Uterus (tissue), 4 donors: ENCODE measurements at places on chromosomes 13 and 19. TPM values are rescaled to one million over a fixed set of nuclear protein-coding genes. Genes with fewer than 3 reads are reported as not detected.

PCSK4 gene
- 4.6 TPM for total RNA-seq

TNFRSF19 gene
- 2.0 TPM for total RNA-seq

SHKBP1 gene
- total RNA-seq, result 57.4 TPM

FUT2 gene
- not detected for total RNA-seq

ZNF728 gene
- 5.9 TPM for total RNA-seq

DOCK6 gene
- 30.1 TPM for total RNA-seq

SYCN gene
- total RNA-seq, result not detected

ICAM5 gene
- 0.29 TPM for total RNA-seq

KLK8 gene
- total RNA-seq, result not detected

- no peaks in the 10 kb centered on the region for H3K27me3 ChIP-seq
- no peak for DNase-seq
- H3K4me3 ChIP-seq, result no peak overlapping the region
- no peak overlapping the region for H3K27ac ChIP-seq
- peaks cover 13% of the 10 kb centered on the region for H3K4me1 ChIP-seq
These were observed 2.0 kb downstream of the GJB2 start for GRCh38 chr13:20190481-20191310.

GRCh38 chr13:21672287-21672680 lies 1.4 kb downstream of the FGF9 start:
- H3K27ac ChIP-seq, result no peak overlapping the region
- no peaks in the 10 kb centered on the region for H3K36me3 ChIP-seq
- no peaks in the 10 kb centered on the region for H3K4me1 ChIP-seq
- no peak for DNase-seq
- H3K4me3 ChIP-seq, result peak overlapping the region; percentile 63
- no peaks in the 10 kb centered on the region for H3K27me3 ChIP-seq

- no peak overlapping the region for H3K4me3 ChIP-seq
- no peaks in the 10 kb centered on the region for H3K4me1 ChIP-seq
- H3K36me3 ChIP-seq, result no peaks in the 10 kb centered on the region
- DNase-seq, result no peak
- H3K27me3 ChIP-seq, result no peaks in the 10 kb centered on the region
These were observed 26.1 kb upstream of the TBC1D4 start for GRCh38 chr13:75508002-75508548.

DNA sequence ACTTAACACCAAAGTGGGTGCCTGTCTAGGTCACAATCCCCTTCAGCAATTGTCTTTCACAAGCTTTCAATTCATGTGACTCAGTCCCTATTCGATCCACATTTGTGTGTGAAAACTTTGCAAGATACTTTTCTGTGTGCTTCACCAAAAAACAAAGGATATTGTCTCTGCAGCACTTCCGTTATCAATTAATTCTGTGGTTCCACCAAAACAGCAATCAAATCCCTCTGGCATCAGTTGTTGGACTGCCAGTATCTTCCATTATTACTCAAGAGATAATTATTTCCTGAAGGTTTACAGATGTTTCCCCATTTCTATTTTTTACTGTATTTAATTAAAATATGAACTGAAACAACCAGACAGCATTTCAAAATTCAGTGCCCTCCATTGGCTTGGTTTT lies 481.4 kb downstream of the SUCLA2 start:
- H3K27me3 ChIP-seq, result no peaks in the 10 kb centered on the region
- no peak overlapping the region for H3K27ac ChIP-seq
- no peak overlapping the region for H3K4me3 ChIP-seq
- H3K36me3 ChIP-seq, result no peaks in the 10 kb centered on the region
- no peaks in the 10 kb centered on the region for H3K4me1 ChIP-seq
- no peak for DNase-seq

DNA sequence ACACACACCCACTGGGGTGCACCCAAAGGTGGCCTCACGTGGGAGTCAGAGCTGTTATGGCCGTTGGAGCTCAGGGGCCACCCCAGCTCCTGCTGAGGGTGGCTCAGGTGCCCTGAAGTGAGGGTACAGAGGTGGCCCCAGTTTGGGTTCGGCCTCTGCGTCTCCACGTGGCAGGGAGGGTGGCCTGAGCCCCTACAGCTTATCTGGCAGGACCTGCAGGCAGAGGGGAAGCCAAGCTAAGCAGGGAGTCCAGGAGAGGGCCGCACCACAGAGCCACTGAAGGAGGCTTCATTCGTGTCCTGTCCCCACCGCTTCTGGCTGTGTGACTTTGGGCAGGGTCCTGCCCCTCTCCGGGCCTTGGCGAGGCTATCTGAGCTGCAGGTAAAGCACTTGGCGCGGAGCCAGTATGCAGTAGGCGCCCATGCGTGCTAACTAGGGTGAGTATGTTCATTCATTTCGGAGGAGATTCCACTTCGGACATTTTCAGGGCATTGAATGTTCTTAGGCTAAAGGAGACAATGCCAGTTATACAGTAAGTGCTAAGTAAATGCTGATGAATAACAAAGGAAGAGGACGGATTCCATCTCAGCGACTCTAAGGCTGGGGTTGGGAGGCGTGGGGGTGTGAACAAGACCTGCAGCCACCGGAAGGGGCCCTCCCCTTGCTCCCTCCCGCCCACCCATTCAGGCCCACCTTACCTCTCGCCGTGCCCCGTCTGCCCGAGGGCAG lies 4.9 kb downstream of the REX1BD start:
- peak overlapping the region; percentile 25 for H3K4me3 ChIP-seq
- peaks cover 4% of the 10 kb centered on the region for H3K4me1 ChIP-seq
- peak; percentile 47 for DNase-seq
- H3K27ac ChIP-seq, result no peak overlapping the region

GRCh38 chr13:105285526-105285925 lies 1249.9 kb downstream of the EFNB2 start:
- no peak overlapping the region for H3K27ac ChIP-seq
- DNase-seq, result no peak
- H3K4me1 ChIP-seq, result no peaks in the 10 kb centered on the region
- no peaks in the 10 kb centered on the region for H3K36me3 ChIP-seq

GRCh38 chr13:43884222-43884621 lies 4.5 kb downstream of the LACC1 start:
- no peak overlapping the region for H3K4me3 ChIP-seq
- H3K27ac ChIP-seq, result no peak overlapping the region
- no peaks in the 10 kb centered on the region for H3K4me1 ChIP-seq
- no peaks in the 10 kb centered on the region for H3K36me3 ChIP-seq

GRCh38 chr13:28031220-28031895 lies 42.9 kb upstream of the URAD start:
- H3K27ac ChIP-seq, result no peak overlapping the region
- H3K27me3 ChIP-seq, result no peaks in the 10 kb centered on the region
- H3K4me1 ChIP-seq, result no peaks in the 10 kb centered on the region
- no peak for DNase-seq
- no peak overlapping the region for H3K4me3 ChIP-seq

GRCh38 chr13:84443463-84443862 lies 561.2 kb upstream of the SLITRK1 start:
- no peaks in the 10 kb centered on the region for H3K4me1 ChIP-seq
- DNase-seq, result no peak
- no peaks in the 10 kb centered on the region for H3K27me3 ChIP-seq
- H3K36me3 ChIP-seq, result no peaks in the 10 kb centered on the region

- H3K4me3 ChIP-seq, result no peak overlapping the region
- no peaks in the 10 kb centered on the region for H3K36me3 ChIP-seq
- no peak for DNase-seq
- H3K27ac ChIP-seq, result no peak overlapping the region
- peaks cover 11% of the 10 kb centered on the region for H3K4me1 ChIP-seq
- no peaks in the 10 kb centered on the region for H3K27me3 ChIP-seq
These were observed 1.8 kb downstream of the PVR start for GRCh38 chr19:44645407-44646048.

GRCh38 chr19:3006075-3006767 lies 22.9 kb downstream of the TLE2 start:
- no peaks in the 10 kb centered on the region for H3K36me3 ChIP-seq
- no peak for DNase-seq
- no peaks in the 10 kb centered on the region for H3K27me3 ChIP-seq
- H3K4me1 ChIP-seq, result no peaks in the 10 kb centered on the region

GRCh38 chr13:92137520-92137919 lies 739.1 kb downstream of the GPC5 start:
- H3K4me1 ChIP-seq, result no peaks in the 10 kb centered on the region
- no peaks in the 10 kb centered on the region for H3K36me3 ChIP-seq
- no peak overlapping the region for H3K27ac ChIP-seq
- no peaks in the 10 kb centered on the region for H3K27me3 ChIP-seq

DNA sequence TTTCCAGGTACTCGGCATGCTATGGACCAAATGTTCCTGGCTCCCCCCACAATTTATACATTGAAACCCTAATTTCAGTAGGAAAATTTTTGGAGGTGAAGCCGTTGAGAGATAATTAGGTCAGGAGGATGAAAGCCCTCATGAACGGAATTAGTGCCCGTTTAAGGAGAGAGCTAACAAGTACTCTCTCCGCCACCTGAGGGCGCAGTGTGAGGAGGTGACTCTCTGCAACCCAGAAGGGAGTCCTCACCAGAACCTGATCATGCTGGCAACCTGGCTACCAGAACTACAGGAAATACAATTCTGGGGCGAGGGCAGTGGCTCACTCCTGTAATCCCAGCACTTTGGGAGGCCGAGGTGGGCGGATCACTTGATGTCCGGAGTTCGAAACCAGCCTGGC lies 397.8 kb downstream of the SLITRK5 start:
- H3K36me3 ChIP-seq, result no peaks in the 10 kb centered on the region
- peaks cover 5% of the 10 kb centered on the region for H3K27me3 ChIP-seq
- H3K27ac ChIP-seq, result no peak overlapping the region

DNA sequence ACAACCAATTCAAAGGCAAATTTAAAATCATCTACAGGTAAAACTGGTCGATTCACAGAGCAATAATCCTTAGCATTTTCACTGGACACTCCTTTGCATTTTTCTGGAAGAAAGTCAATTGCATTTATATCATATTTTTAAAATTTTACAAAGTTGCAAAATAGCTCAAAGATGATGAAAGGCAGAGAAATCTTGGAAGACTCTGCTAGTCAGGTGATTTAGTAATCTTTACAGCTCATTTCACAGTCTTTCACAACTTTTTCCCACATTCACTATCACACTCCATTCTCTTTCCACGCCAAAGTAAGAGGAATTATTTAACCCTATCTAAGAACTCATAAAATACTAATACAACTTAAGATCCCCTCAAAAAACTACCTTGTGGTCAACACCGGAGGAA lies 1063.8 kb downstream of the EFNB2 start:
- H3K4me1 ChIP-seq, result no peaks in the 10 kb centered on the region
- H3K4me3 ChIP-seq, result no peak overlapping the region
- no peaks in the 10 kb centered on the region for H3K36me3 ChIP-seq
- H3K27me3 ChIP-seq, result no peaks in the 10 kb centered on the region

DNA sequence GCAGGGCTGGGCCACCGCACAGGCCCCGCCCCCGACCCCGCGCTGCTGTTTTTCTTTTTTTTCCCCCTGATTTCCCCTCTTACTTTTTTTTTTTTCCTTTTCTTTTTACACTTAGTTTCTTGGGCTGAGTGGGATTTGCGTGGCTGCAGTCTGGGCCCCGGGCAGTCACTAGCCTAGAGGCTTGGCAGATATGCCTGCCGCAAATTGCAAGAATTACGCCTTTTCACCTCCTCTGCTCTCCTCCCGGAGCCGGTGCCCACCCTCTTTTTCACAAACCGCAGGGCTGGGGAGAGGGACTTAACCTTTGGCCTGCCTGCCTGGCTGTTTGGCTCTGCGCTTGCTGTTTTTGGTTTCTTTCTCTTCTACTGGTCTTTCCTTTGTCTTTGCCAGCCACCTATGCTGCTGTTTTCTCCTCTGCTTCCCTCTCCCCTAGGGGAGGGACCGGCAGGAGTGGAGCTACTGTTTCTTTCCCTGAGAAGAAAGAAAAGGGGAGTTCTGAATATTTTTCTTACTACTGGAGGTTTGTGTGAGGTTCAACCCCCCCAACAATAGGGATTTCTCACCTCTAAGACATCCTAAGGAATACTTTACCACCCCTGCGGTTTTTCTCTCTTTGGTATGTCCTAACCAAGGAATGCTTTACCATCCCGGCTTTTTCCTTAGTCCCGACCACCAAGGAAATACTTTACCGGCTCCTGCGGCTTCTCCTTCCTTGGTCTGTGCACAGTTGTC lies 11.0 kb downstream of the ZNF552 start:
- H3K27ac ChIP-seq, result peak overlapping the region; percentile 86
- H3K27me3 ChIP-seq, result no peaks in the 10 kb centered on the region
- no peak for DNase-seq
- H3K4me3 ChIP-seq, result peak overlapping the region; percentile 49

DNA sequence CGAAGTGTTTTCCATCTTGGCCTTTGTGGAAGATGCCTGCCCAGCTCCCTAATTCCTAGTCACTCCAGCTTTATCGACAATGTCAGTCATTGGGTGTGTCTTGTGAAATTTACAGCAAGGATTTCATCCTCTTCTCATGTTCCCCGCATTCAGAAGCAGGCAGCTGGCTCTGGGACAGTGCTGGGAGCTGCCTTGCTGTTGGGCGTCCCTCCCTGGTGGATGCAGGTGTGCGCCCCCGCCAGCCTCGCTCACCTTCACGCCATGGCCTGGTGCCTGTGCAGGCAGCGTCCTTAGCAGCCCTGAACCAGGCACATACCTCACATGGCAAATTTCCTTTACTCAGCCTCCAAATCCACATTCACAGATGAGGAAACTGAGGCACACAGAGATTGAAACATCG lies 39.7 kb upstream of the TFDP1 start:
- H3K4me1 ChIP-seq, result peaks cover 21% of the 10 kb centered on the region
- no peaks in the 10 kb centered on the region for H3K36me3 ChIP-seq
- H3K27ac ChIP-seq, result no peak overlapping the region
- no peaks in the 10 kb centered on the region for H3K27me3 ChIP-seq
- DNase-seq, result no peak
- H3K4me3 ChIP-seq, result no peak overlapping the region

GRCh38 chr13:65236841-65237418 lies 1993.2 kb downstream of the PCDH9 start:
- no peaks in the 10 kb centered on the region for H3K36me3 ChIP-seq
- no peak overlapping the region for H3K27ac ChIP-seq
- no peaks in the 10 kb centered on the region for H3K27me3 ChIP-seq
- no peaks in the 10 kb centered on the region for H3K4me1 ChIP-seq

GRCh38 chr13:44951184-44951583 lies 38.1 kb downstream of the NUFIP1 start:
- no peak overlapping the region for H3K27ac ChIP-seq
- H3K4me1 ChIP-seq, result no peaks in the 10 kb centered on the region
- no peak overlapping the region for H3K4me3 ChIP-seq

- H3K4me3 ChIP-seq, result no peak overlapping the region
- no peak for DNase-seq
- H3K36me3 ChIP-seq, result no peaks in the 10 kb centered on the region
- no peaks in the 10 kb centered on the region for H3K4me1 ChIP-seq
These were observed 23.6 kb downstream of the SOHLH2 start for GRCh38 chr13:36190771-36191170.

- no peak overlapping the region for H3K27ac ChIP-seq
- H3K4me1 ChIP-seq, result no peaks in the 10 kb centered on the region
- H3K27me3 ChIP-seq, result no peaks in the 10 kb centered on the region
- no peak overlapping the region for H3K4me3 ChIP-seq
- no peaks in the 10 kb centered on the region for H3K36me3 ChIP-seq
These were observed 49.1 kb upstream of the UBAC2 start for GRCh38 chr13:99151516-99151915.

DNA sequence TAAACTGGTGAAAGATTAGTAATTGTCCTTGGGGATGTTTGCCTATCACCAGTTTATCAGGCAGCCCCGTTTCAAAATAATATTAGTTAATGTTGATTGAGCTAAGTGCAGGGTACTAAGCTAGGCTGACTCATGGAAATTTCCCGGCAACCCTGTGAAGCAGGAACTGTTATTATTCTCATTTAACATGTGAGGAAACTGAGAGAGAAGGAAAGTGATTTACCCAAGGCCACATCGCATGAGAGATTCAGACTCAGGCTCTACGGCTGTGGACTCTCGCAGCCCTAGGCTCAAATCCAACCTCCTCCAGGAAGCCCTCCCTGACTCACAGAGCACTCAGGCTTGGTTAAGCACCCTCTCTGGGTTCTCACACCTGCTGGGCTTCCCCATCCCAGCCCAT lies 19.7 kb downstream of the CLPTM1 start:
- H3K36me3 ChIP-seq, result no peaks in the 10 kb centered on the region
- no peak for DNase-seq
- no peaks in the 10 kb centered on the region for H3K27me3 ChIP-seq
- H3K4me1 ChIP-seq, result no peaks in the 10 kb centered on the region
- no peak overlapping the region for H3K4me3 ChIP-seq
